ENCODE measurements at places on chromosomes 3 and 15.

- no peak for DNase-seq
These were observed 31.7 kb upstream of the NPHP3 start for GRCh38 chr3:132753946-132754345.

DNA sequence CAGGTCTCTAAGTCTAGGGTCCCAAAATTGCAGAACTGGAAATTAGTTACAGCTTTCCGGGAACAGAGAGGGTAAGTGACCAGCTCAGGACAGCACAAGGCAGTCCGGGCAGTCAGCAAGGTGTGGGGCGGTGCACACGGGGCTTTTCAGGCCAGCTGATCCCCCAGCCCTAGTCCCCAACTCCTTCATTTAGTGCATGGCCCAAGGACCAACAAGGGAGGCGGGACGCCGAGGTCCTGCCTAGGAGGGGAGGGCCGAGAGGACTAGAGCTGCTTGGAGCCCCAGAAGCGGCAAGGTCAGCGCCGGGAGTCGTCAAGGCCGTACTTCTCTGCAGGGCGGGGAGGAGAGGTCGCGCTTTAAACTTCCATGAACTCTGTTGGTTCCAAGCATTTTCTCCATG is 2.0 kb upstream of the PDE8A start:
- no peak for DNase-seq

GRCh38 chr3:45574067-45574494 is 20.5 kb upstream of the LIMD1 start:
- no peak for DNase-seq

GRCh38 chr3:174346571-174346970 is 512.6 kb upstream of the NAALADL2 start:
- no peak for DNase-seq

GRCh38 chr3:57768595-57768994 is 12.5 kb downstream of the SLMAP start:
- no peak for DNase-seq

DNA sequence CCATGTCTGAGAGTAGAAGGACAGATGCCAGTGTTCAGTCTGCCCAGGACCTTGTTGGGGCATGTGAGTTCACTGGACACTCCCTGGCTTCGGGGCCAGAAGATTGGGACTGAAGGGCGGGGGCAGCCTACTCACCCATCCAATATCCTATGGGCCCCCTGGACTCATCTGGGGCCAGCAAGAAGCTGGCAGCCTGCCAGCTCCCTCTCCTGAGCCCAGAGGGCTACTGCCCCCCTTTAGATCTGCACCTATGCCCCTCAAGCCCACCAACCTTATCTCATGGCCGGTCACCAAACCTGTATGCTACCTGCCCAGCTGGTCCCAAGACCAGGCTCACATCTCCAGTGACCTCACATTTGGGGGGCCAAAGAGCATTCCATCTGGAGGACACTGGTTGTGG is 8.1 kb downstream of the PTH1R start:
- no peak for DNase-seq

DNA sequence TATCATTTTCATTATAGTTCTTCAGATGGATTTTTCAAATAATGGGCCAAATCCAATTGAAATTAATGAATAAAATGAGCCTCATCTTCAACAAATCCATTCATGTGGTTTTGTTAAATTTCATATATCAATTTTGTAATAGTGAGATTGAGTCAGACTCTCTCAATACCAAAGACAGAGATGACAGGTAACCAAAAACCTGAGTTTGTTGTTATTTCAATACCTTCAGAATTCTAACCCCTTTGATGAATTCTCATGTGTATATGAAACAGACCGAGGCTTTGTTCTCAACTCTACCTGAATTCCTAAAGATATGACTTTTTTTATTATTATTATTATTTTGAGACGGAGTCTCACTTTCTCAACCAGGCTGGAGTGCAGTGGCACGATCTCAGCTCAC is 92.8 kb downstream of the FOXP1 start:
- DNase-seq: no peak

DNA sequence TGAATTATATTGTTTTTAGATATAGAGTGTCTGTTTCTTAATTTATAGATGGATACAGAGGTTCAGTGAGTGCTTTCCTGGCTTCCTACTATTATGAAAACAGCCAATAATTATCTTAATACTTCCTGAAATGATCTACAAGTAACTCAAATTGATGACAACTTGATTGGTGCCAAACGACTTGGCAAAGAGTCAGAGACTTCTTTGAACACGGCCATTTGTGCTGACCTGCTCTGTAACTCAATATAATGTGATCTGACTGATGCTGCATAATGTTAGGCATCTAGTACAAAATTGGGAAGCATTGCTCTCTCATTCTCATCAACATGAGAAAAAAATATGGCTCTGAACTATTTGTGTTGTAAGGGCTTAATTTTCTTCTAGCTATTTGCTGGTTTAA is 193.9 kb downstream of the DIPK2A start:
- DNase-seq: no peak

GRCh38 chr15:87579537-87579936 is 677.0 kb downstream of the NTRK3 start:
- no peak for DNase-seq

All from non-pigmented ciliary epithelial cell (primary cell).